Smooth muscle cell of the coronary artery (primary cell): ENCODE measurements at places on chromosomes 3 and 15. TPM values are rescaled to one million over a fixed set of nuclear protein-coding genes. Genes with fewer than 3 reads are reported as not detected.

Gene TRIM71
- total RNA-seq = not detected in 2 replicates

Gene GOLGB1
- total RNA-seq = 28.7 and 53.1 TPM in 2 replicates

Gene RBP2
- total RNA-seq = not detected in 2 replicates

Gene CHRNA5
- total RNA-seq = 0.12 and 0.53 TPM in 2 replicates

Gene C3orf22
- total RNA-seq = not detected in 2 replicates
